ENCODE measurements at places on chromosomes 7 and 10.

- DNase-seq = no peak
Observed at GRCh38 chr7:55504093-55504859, 68.0 kb downstream of the VOPP1 start.

GRCh38 chr10:33365871-33366411 lies 31.5 kb upstream of the NRP1 start:
- no peak for DNase-seq

DNA sequence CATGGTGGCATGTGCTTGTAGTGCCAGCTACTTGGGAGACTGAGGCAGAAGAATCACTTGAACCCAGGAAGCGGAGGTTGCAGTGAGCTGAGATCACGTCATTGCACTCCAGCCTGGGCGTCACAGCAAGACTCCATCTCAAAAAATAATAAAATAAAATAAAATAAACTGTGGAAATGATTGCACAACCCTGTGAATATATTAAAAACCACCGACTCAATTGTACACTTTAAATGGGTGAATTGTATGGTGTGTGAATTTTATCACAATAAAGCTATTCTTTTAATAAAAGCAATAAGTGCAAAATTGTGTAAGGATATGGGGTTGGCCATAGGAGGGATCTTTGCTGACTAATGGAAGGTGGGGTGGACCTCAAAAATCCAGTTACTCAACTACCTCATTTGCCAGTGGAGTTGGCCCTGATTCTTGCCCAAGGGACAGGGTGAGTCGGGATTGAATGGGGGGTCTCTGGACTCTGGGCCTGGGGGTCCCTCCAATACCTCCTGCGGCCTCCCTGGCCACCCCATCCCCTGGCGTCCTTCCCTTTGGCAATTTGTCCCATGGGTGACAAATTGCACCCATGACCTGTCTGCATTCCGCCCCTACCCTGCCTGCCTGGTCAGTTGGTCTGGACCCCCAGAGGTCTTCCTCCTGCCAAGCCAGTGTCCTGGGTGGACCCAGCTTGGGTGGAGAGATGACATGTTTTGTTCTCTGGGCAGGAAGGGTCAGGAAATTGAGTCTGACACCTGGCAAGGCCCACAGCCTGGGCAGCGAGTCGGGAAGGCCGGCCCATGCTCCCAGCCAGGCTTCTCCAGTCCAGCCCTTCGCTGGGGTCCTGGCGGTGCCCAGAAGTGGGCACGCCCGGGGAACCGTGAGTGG lies 61.7 kb upstream of the ELN start:
- no peak for DNase-seq

GRCh38 chr10:14293526-14293925 lies 37.2 kb downstream of the FRMD4A start:
- DNase-seq = no peak

- DNase-seq = no peak
Observed at GRCh38 chr10:45006276-45007030, 5.7 kb downstream of the ZNF22 start.

- no peak for DNase-seq
Observed at GRCh38 chr7:57348646-57349269, 101.2 kb upstream of the ZNF716 start.

GRCh38 chr10:110859206-110859972 lies 12.3 kb upstream of the PDCD4 start:
- DNase-seq = no peak

GRCh38 chr7:107900496-107901015 lies 9.6 kb downstream of the DLD start:
- no peak for DNase-seq

DNA sequence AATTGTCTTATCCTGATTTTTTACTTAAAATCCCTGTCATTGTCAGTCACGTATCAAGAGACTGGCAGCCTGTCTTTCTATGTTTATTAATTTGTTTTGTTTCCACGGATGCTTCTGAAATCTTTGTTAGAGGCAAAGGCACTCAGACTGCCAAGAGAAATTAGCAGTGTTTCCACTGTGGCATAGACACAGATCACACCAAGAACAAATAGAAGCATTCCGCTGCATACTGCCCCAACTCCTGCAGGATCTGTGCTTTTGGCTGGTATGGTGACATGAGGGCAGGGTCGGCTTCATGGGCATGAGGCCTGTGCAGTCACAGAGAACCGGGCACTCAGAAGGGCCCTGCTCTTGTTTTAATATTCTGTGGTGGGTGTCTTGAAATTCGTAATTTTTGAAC lies 18.4 kb downstream of the CLDN12 start:
- DNase-seq = no peak

DNA sequence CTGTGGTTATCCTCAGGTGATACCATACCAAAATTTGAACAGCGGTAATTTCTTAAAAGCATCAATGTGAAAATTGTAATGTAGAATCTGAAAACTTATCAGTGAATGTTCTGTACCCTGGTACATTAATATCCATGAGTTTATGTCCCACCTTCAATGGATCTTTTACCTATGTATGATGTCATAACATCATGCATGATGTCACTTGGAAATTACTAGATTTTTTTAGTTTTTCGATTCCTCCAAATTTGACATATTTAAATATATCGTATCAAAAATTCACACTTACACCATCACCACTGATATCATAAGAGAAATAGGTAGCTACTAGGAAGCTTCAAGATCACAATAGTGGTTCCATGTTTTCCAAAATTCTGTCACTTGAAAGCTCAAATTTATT lies 95.0 kb upstream of the AKR1E2 start:
- no peak for DNase-seq

- no peak for DNase-seq
Observed at GRCh38 chr7:80087051-80087770, 47.4 kb upstream of the GNAI1 start.

All from esophagus squamous epithelium (tissue), 5 donors.